B cell (primary cell): ENCODE measurements at places on chromosomes 7 and 10.
A peak's percentile ranks its signal among the peaks of the same experiment; 100 is the strongest.

DNA sequence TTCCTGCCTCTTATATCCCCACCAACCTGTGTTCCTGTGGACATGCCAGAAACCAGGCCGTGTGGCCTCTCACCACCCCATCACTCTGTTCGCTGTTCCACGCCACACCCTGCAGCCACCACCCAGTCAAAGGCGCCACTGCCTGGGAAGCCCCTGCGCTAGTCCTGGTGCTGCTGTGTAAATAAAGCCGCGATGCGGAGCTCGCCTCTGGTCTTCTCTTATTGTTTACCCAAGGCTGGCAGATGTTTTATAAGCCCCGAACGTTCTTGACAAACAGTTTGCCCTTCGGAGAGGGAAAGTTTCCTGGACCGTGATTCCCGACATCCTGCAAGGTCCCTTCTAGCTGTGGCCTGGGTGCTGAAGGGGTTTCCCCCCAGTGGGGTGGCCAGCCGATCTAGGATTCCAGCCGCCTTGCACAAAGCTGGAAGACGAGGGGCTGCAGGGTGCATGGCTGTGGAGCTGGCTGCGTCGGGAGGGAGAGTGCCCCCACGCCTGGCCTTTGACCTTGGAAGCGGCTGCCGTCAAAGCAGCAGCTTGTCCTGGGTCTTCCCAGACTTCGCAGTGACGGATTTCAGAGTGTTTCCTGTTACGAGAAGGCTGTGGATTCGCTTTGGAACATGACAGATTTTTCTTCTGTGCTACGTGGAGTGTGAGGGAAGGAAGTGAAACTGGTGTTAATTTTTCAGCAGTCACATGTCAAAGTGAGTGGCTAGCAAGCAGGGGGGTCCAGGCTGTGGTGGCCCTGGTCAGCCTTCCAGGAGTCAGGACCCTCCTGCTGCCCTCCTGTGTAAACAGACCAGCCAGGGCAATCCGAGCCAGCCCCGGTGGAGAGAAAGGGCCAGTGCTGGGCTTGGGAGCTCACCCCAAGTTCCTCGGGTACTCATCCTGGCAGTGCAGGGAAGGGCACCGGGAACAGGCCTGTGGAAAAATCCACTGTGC, 61.6 kb downstream of the LHPP start:
- DNase-seq, result peak; percentile 58

DNA sequence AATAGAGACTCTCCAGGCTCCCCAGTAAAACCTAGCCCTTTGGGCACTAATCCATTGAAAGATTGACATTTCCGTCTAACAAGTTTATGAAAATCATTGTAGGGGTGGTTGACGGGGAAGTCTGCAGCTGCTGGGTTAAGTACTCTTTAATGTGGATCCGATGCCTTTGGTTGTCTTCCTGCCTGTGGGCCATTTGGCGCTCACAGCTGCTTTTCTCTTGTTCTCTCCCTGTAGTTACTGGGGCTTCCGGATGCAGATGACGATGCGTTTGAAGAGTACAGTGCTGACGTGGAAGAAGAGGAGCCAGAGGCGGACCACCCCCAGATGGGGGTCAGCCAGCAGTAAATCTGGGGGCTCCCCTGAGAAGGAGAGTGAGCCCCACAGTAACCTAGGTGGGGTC, 22.4 kb downstream of the MTURN start:
- no peak for DNase-seq

DNA sequence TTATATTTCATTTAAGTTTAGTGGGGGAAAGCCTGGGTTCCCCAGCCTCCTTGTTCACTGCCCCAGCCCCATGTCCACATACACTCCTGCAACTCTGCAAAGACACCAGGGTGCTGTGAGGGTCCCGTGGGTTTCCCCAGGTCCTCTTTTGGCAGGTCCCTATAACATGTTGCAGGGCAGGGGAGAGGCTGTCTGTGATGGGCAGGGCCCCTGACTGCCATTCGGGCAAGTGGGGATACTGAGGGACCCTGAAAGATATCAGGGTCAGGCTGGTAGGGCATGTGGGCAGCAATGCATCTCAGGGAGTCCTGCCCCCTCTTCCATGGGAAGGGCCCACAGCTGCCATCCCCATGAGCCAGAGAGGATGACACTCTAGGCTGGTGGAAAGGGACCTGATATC, 28.4 kb downstream of the RASGEF1A start:
- no peak for DNase-seq

DNA sequence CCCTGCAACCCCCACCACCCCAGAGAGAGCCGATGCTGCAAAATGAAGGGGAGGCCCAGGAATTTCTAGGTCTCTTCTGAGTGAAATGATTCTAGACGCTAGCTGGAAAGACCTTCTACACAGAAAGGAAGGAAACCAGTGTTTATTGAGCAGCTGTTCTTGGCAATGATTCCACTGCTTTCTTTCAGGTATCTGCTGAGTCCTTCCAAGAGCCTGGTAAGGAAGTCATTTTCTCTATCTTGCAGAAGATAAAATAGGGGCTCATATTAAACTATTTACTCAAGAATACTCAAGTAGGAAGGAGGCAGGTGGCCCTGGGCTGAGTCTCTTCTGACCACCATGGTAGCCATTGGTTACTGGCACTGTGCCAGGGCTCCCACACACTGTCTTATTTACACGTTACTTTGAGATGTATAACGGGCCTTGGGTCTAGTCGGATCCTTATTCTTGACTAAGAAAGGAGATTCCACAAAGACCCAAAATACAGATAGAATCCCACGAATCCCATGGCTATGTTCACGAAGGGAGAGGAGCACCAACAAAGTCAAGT, 112.1 kb downstream of the GALNT11 start:
- no peak for DNase-seq

DNA sequence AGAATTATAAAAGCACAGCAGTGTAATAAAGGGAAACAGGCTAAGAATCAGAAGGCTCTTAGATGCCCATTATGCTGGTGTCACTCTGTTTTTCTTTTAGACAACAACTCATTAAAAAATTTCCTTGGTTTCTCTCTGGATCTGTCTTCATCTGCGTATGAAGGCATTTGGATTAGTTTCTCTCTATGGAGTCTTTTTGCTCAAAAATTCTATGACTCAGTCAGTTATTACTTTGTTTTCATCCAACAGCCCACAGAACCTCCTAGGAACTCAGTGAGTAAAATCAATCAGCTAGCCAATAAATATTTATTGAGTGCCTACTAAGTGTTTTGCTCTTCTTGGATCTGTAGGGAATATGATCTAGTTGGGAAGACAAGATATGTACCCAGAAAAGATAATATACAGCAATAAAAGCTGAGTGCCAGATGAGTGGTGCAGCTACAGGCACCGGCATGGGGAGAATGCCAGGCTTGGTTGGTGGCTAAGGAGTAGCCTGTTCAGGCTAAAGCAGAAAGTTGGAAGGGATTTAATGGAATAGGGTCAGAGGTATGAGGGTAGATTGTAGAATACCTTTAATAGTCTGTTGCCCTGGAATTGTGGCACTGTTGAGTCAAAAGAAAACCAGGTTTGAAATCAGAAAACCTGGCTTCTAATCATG, 156.2 kb downstream of the LRRC4 start:
- DNase-seq, result no peak

GRCh38 chr10:119199231-119199992, 8.0 kb upstream of the GRK5 start:
- DNase-seq, result peak; percentile 68

DNA sequence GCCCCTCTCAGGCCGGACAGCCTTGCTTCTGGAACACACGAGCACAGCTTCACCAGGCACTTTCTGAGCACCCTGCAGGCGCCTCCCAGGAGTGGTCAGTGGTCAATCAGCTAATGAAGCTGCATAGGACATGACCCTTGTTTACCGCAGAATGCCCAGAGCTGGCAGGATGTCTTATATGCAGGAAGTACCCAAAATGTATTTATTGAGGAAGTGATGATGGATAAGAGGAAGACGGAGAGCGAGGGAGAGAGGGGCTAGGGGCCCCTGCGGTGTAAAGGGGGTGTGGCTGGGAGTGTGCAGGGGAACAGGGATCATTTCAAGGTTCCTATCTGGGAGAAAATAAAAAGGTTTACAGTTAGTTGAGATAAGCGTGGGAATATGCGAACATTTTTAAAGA, 3.3 kb downstream of the CYP2E1 start:
- no peak for DNase-seq

- no peak for DNase-seq
These were observed 64.4 kb downstream of the NRBF2 start for GRCh38 chr10:63197344-63198092.

- DNase-seq, result no peak
These were observed 172.1 kb upstream of the MGMT start for GRCh38 chr10:129294944-129295343.

- no peak for DNase-seq
These were observed 223.4 kb downstream of the BMPER start for GRCh38 chr7:34128762-34129161.

DNA sequence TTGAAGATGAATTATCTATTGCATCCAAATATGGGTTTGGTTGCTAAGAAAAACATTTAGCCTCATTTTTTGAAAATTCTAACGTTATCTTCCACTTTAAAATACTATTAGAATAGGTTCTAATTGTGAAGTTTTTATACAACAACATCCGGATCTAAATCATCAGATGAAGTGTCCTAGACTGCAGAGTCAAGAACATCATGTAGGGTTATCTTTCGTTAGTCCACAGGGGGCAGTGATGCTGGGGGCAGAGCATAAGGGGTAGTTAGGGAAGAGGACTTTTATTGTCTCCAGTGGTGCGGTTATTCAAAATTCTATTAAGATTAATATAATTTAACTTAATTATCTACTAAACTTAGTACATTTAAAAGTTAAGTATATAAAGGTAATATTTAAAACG, 990.6 kb upstream of the PHF14 start:
- DNase-seq, result no peak

DNA sequence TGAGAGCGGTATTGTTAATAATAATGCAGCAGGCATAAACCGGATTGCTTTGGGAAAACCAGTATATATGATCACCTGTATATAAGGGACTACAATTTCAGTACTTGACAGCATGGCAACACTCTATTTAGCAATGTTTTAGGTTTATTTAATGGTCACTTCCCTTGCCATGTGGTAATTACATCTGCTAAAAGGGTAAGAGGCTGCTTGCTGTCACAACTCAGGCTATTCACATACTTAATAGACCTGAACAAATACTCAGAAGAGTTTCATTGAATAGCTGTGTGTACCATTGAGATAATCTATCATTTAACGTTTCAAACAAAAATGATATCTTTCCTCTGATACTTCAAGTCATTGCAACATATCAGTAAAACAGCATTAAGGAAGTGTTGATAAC, 90.1 kb downstream of the PCDH15 start:
- DNase-seq, result no peak

DNA sequence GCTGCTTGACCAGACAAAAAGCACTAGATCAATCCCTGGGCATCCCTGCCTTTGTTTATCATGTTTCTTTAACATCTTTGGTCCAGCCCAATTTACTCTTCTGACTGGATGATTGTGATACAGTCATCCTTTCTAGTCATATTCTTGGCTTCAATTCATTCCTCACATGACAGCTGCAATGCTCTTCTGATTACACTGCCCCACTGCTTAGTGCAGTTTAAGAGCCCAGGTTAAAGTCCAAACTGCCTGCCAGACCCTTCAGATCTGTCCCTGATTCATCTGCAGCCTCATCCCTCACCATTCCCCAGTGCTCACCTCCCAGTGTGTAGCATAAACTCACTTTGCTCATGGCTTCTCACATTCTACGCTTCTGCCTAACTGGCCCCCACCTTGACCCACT, 383.8 kb downstream of the TNS3 start:
- DNase-seq, result no peak

- DNase-seq, result no peak
These were observed 319.3 kb downstream of the INHBA start for GRCh38 chr7:41383596-41383995.

- no peak for DNase-seq
These were observed 300.9 kb upstream of the C7orf33 start for GRCh38 chr7:148289630-148290029.

- DNase-seq, result no peak
These were observed 303.6 kb upstream of the LYZL1 start for GRCh38 chr10:28985137-28985885.

- no peak for DNase-seq
These were observed 59.7 kb downstream of the HYCC1 start for GRCh38 chr7:22954251-22954650.

DNA sequence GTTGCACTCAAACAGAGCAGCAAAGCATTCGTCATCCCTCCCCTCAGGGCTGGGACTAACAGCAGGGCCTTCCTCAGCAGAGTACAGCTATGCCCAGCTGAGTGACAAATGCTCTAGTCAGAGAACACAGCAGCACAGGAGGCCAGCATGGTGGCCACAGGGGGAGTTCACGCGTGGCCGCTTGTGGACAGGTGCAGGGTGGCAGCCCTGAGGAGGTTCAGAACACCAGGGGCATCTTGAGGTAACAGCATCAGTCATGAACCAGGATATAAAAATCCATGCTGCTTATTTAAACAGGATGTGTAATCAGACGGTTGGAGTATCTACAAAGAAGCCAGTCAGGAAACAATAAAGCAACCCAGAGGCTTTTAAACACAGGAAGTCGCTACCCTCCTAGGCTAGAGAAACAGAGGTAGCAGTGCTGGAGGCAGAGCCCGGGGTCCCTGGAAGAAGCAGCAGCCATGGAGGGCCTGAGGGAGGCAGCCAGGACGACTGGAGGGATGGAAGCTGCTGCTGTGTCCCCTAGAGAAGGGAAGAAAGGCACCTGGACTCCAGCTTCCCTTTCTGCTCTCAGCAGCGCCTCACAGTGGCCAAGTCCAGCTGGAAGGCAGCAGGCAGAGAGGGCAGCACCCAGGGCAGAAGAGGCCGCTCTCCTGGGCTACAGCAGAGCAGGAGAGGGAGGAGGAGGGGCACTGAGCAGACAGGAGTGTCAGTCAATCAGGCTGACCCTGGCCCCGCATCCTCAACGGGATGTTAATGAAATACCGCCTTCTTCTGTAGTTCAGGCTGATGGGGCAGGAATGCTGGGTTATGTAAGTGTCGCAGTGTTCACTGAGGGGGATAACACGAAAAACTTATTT, 70.8 kb upstream of the UCN3 start:
- no peak for DNase-seq

GRCh38 chr7:15571301-15571878, 9.6 kb upstream of the AGMO start:
- no peak for DNase-seq

DNA sequence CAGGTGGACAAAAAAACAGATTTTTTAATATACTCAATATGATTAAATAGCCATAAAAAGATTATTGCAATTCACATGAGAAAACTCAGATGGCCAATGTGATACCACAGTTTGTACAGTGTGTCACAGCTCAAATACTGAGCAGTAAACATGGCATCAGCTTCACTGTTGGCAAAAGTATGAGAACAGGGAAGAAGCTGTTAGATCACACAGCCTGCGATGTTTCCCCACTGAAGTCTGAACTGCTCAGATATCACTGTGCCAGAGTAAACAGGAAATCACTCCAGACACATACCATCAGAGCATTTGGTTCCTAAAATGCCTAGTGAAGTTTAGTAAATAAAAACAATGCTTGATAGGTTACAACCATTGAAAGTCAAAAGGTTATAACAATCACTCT, 347.8 kb downstream of the ETV1 start:
- no peak for DNase-seq

DNA sequence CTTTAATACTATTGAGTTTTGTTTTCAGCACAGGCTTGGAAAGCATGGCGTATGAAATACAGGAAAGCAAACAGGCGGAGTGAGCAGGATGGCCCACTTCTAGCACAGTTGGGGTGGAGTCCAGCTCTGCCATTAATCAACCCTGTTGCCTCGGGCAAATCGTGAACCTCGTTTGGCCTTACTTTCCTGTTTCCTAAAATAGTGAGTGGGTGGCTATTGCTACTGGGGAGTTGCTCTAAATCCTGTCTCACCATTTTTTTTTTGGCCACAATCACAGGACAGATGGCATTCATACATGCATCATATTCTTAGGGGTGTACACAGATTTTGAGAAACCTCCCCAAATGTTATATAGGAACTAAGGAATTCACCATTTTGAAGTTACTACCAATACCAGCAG, 157.8 kb downstream of the ANLN start:
- no peak for DNase-seq
